ENCODE measurements at places on chromosomes 5 and 9.

- DNase-seq = no peak
Observed at GRCh38 chr9:127847178-127847510, 7.3 kb downstream of the ENG start.

GRCh38 chr9:105251733-105252404 lies 7.4 kb downstream of the SLC44A1 start:
- DNase-seq = no peak

DNA sequence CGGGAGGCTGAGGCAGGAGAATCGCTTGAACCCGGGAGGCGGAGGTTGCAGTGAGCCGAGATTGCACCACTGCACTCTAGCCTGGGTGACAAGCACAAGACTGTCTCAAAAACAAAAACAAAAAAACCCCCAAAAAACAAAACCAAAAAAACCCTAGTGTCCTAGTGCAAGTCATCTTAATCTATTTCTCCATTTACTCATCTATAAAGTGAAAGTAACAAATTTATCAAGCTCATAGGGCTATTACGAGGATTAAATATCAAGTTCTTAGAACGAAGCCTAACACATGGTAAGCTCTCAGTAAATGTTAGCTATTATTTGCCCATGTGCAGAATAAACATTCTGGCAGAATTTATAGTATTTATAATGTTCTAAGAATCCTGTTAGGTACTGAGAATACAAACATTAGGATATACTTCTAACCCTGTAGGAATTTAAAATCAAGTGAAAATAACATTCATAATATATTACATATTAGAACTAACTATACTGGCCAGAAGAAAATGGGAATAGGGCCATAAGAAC lies 45.0 kb downstream of the GOLPH3 start:
- no peak for DNase-seq

DNA sequence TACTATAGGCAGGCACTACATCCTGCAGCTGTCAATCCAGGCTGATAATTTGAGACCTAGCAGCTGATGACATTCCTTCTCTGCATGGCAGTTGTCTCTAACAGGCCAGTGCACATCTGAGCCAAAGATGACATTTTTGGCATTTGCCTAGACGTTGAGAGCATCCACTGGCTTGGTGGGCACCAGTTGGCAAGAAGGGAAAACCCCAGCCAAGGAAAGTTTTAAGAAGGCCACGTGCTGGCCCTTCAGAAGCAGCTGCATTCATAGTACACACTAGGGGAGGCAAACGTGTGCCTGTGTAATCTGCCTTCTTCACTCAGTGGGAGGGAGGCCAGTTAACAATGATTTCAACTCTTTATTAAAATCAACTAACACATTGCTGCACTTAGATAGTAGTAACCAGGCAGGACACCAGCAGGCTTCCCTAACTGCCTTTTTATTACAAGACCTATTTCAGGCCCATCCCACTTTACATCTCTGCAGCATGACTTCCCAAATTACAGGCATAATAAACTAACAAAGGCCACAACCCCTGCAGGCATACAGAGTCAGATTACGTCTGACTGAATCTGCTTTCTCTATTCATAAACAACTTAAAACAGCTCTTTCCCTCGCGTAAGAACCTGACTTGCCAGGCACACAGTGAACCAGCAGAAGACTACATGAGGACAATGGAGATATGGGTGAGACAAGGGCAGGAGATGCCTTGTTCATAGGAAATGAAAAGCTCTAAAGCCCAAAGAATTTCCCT lies 576.3 kb downstream of the PDE4D start:
- no peak for DNase-seq

DNA sequence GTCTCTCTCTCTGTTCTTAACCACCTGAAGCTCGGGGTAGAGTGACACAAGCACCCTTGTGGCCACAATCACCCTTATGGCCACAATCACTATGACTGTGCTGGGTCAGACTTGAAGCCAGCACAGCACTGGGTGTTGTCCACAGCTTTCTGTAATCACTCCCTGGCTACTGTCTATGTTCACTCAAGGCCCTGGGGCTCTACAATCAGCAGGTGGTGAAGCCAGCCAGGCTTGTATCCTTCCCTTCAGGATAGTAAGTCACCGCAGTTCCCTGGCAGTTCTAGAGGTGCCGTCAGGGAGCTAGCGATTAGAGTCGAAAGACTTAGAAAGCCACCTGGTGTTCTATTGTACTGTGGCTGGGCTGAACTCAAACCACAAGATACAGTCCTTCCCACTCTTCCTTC lies 44.2 kb downstream of the GDA start:
- no peak for DNase-seq

- no peak for DNase-seq
Observed at GRCh38 chr9:26893030-26893676, 551 bp upstream of the CAAP1 start.

DNA sequence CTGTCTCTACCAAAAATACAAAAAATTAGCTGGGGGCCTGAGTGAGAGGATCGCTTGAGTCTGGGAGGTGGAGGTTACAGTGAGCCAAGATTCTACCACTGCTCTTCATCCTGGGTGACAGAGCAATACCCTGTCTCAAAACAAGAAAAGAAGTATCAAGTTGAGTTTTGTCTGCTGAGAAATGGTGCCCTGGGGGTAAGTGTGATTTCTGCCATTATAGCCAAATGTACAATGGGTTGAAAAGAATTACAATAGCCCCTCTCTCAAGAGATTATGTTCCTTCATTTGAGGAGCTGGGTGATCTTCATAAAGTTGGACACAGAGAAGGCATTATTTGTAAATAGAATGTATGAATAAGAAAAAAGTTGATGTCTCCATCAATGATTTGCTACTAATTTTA lies 189.4 kb downstream of the GOLPH3 start:
- no peak for DNase-seq

- peak; percentile 55 for DNase-seq
Observed at GRCh38 chr5:133993185-133993936, 11.4 kb downstream of the VDAC1 start.

- no peak for DNase-seq
Observed at GRCh38 chr9:126673689-126674364, 60.1 kb downstream of the LMX1B start.

- DNase-seq = no peak
Observed at GRCh38 chr5:172028167-172028566, 21.7 kb upstream of the FBXW11 start.

Measured in NCI-H2171 treated with DMSO at 0.1 percent for 48 hours (cell line).